ENCODE measurements at places on chromosomes 11 and 22.

DNA sequence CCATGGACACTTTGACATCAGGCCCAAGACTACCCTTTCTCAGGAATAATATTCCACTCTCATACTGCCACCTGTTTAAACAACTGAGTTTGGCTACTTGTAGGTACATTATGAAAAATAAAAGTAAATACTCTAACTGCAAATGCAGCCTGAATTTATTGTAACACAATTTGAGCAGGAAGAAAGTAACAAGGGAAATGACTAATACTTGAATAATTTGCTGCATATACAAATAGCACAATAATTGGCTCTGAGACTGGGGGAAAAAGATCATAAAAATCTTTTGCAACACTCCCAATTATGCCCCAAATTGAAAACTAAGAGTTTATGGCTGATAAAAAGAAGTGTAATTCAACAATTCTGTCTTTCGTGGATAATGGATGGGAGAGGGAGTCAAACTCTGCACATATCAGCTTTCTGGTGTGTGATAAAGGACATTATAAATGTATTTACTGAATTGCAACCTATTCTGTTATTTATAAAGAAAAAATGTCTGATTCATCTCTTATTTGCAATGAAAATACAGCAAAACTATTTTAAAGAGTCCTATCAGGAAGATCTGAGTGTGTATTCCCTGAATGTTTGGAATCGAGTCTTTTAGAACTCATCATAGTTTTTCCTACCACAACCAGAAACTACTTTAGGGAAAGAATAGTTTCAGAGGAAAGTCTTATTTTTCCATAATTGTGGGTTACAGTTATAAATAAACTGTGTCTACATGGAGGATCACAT, 359.0 kb downstream of the JRKL start:
- no peak for DNase-seq

DNA sequence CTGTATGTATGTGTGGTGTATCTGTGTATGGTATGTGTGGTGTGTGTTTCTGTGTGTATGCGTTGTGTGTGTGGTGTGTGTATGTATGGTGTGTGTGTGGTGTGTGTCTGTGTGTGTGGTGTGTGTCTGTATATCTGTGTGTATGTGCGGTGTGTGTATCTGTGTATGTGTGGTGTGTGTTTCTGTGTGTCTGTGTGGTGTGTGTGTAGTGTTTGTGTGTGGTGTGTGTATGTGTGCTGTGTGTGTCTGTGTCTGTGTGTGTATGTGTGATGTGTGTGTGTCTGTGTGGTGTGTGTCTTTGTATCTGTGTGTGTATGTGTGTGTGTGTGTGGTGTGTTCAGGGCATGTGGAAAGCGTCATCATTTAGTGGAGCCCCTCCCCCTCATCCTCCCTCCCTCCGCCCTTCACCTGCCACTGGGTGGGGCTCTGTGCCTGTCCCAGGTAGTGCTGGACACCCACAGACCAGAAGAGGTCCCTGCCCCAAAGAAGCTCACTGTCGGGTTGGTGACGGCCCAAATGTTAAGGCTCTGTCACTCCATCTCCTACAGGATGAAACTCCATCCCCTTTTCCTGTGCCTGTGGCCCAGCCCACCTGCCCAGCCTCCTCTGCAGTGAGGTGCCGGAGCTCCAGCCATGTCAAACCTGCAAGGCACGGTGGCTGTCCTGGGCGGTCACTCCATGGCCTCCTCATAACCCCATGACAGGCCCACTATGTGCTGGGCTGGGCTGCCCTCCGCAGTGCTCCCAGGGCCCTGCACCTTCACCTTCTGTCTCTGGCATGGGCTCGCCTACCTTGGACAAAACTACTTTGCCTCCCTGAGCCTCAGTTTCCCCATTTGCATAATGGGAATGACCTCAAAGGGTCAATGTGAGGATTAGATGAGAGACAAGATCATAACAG, 23.4 kb upstream of the SHISAL1 start:
- DNase-seq, result peak; percentile 35

DNA sequence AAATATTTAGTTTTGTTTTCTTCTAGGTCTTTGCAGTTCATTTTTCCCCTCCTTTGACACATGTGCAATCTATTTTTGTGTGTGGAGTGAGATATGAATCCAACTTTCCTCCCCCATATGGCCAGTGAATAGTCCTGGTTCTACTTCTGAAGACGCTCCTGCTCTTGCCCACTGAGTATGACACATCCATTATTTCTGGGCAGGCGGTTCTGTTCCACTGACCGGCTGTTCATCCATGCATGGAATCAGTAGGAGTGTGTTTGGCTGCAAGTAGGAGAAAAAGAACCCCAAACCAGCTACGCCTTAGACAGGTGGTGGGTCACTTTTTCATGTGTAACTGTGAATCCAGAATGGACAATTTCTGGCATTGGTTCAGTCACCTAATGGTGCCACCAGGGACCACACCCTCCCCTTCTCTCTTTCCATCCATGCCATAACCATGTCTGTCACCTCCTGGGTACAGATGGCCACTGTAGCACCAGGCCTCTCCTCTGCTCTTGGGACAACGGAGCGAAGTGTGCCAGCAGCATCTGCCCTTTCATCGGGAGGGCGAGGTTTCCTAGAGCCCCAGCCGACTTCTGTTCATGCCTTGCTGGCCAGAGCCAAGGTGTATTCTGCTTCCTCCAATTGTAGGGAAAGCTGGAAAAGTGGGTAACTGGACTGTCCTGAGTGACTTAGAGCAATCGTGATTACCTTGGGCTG, 67.4 kb upstream of the SLC22A12 start:
- no peak for DNase-seq

GRCh38 chr11:134509381-134510232, 97.6 kb upstream of the B3GAT1 start:
- DNase-seq, result no peak

GRCh38 chr11:104946907-104947306, 21.5 kb downstream of the CASP4 start:
- DNase-seq, result peak; percentile 25

DNA sequence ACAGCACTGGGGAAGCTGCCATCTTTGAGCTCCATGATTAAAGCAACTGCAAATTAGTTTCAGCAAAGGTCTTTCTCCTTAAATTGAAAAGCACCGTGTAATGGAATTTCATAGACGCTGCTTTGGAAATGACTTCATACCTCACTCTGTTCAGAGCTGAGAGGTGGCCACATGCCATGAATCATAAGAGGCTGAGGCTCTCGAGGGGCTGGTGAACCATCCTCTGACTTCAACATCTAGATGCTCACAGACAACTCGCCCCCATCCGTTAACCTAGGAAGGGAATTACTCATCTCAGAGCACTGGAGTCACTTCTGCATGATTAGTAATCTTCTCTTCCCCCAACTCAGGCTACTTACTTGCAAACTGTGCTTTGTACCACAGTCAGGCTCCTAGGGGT, 122.3 kb downstream of the RCN1 start:
- no peak for DNase-seq

- no peak for DNase-seq
These were observed 55.7 kb downstream of the ANO1 start for GRCh38 chr11:70133771-70134335.

DNA sequence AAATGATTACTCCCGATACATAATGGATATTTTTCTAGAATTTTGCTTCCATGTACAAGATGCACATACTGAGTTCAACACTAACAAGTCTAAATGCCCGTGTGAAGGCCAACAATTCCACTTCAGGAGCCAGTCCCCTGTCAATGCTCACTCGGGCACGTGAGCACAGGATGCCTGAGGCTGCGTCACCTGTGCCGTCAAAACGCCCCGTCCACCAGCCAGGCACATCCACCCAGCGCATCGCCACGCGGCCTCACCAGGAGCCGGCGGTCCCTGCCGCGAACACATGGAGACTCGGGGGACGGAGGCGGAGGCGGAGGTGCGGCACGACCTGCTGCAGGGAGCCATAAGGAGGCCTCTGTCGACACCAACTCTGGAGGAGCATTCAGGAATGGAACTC, 9.8 kb downstream of the TOLLIP start:
- DNase-seq, result no peak

Measured in NCI-H524 (cell line).